ENCODE measurements at places on chromosomes 7 and 10.
A peak's percentile ranks its signal among the peaks of the same experiment; 100 is the strongest.

- DNase-seq = no peak
Measured at GRCh38 chr7:28217143-28217542, 36.5 kb upstream of the JAZF1 start.

DNA sequence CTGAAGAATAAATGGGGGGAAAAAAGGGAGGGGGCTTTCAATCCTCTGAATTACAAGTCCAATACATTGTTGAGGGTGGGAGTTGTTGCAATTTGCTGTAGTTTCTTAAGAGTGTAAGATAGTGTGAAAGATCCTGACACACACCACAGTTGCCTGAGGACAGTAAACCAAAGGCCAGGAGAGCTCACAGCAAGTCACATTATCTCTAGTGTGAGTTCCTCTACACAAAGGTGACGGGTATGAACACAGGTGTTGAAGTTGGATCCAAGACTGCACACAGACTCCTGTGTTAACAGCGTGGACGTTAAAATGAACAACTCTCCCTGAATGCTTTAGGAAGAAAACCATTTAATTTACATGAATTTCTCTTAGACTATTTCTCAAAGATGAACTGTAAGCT, 12.0 kb downstream of the LARP4B start:
- DNase-seq = no peak

GRCh38 chr10:119541459-119542356, 811 bp downstream of the RGS10 start:
- DNase-seq = peak; percentile 21

- no peak for DNase-seq
Measured at GRCh38 chr7:97088364-97088763, 29.1 kb upstream of the SDHAF3 start.
